ENCODE measurements at places on chromosomes 12 and 14. TPM values are rescaled to one million over a fixed set of nuclear protein-coding genes. Genes with fewer than 3 reads are reported as not detected.
A peak's percentile ranks its signal among the peaks of the same experiment; 100 is the strongest.

Gene OR4M1
- not detected for total RNA-seq

Gene ALDH2
- total RNA-seq: 289 TPM

Gene ZNF219
- total RNA-seq: 40.8 TPM

Gene GSC
- total RNA-seq: not detected

DNA sequence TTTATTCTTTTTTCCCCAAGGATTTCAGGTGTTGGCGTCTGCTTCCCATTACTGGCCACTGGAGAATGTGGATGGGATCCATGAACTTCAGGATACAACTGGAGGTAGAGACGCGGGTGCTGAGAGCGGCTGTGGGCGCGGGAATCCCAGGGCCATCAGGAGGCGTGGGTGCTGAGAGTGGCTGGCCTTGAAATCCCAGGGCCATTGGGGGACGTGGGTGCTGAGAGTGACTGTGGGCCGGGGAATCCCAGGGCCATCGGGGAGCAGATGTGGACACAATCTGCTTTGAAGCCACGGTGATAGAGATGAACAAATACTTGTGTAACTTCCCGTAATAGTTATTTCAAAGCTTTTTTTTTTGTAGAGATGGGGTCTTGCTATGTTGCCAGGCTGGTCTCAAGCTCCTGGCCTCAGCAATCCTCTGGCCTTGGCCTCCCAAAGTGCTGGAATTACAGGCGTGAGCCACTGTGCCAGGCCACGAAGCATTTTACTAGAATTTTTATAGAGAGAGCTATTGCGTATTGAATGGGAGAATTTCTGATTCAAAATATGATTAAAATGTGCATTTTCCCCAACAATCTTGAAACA, 12.8 kb downstream of the ADGRD1 start:
- no peak for DNase-seq

- DNase-seq: no peak
These were observed 1.5 kb downstream of the P3H3 start for GRCh38 chr12:6829536-6830220.

DNA sequence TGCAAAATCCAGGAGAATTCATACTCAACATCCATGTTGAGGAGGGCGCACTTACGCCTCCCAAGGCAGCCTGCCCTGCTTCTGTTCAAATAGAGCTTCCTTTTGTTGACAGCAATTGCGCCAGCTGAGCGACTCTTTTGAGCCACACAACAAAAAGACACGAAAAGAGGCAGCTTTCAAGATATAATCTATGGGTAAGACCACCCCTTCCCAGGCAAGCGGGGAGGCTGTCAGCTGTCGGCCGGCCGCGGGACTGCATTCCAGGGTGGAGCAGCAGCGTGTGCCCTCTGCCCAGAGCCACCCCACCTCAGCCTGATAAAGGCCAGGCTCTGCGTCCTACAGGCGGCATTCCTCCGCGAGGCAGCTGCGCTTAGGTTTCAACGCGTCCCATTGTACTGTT, 15.8 kb upstream of the STAB2 start:
- DNase-seq: no peak

- DNase-seq: no peak
These were observed 36.6 kb downstream of the KRT80 start for GRCh38 chr12:52155048-52155868.

DNA sequence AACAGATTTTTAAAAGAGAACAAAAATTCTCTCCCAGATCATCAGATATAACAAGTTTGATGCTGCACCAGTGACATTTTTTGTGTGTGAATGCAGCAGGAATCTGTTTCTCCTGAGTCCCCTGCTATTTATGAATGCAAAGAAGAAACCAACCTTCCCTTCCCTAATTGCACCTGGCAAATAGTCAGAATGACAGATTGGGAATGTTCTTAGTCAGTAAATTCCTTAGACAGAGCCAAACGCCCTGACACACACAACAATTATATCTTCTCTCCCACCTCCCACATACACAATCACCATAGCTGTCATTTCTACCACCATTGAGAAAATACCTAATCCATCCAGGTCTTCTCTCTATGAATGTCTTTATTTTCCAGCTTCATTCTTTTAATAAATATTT, 174.4 kb downstream of the ALG10B start:
- DNase-seq: no peak

GRCh38 chr14:33114331-33114730, 175.7 kb downstream of the NPAS3 start:
- no peak for DNase-seq

GRCh38 chr12:78871566-78871965, 7.0 kb downstream of the SYT1 start:
- no peak for DNase-seq

DNA sequence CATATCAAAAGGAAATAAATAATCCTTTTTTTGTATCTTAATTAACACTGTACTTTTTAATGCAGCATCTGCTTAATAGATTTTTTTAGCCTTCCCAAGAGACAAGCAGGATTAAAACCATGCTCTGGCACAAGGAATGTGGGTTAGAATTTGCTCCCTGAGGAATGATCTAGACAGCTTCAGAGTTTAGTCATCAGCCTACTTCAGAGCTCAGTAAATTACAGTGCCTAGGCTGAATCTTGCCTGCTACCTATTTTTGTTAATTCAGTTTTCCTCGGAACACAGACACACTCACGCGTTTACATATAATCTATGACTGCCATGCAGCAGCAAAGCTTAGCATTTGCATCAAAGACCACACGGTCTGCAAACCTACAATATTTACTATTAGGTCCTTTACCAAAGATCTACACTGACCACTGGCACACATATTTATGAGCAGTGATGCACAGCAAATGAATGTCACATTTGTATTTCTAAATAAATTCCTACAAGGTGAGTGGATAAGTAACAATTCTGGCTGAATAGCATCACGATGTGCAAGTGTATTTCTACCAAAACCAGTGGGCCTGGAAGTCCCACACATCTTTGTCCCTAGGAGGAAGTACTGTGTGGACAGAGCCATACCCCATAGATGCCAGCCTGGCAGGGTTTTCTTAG, 309.8 kb upstream of the TMEM132C start:
- no peak for DNase-seq

DNA sequence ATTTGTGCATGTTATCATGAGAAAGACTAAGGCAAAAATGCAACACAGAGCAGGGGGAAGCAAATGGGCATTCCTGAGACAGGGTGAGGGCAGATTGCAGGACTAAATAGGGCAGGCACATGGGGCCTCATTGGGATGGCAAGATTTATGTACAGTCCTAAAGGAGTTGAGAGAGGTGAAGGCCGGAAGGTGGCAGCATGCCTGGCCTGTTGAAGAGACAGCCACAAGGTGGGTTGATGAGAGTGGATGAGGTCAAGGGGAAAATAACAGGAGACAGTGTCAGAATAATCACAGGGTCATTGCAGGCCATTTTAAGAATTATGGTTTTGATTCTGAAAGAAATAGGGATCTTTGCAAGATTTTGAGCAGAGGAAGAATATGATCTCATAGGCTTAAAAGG, 21.0 kb downstream of the PAH start:
- no peak for DNase-seq

- DNase-seq: no peak
These were observed 284.1 kb upstream of the FOXG1 start for GRCh38 chr14:28482251-28483040.

- no peak for DNase-seq
These were observed 63.7 kb downstream of the FBXL14 start for GRCh38 chr12:1530592-1531152.

DNA sequence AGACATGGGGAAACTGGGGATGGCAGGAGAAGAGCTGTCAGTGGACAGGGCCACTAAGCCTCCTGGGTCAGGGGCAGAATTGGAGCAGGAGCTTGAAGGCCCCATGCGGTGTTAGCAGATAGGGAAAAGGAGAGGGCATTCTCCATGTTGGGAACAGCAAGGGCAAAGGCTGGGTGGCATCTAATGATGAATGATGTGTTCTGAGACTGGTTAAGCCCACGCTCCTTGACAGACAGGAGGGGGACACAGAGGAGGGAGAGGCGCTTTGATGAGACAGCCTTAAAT, 63.0 kb downstream of the CLMN start:
- DNase-seq: no peak

GRCh38 chr14:101665478-101666078, 95.9 kb upstream of the PPP2R5C start:
- peak; percentile 20 for DNase-seq

- no peak for DNase-seq
These were observed 55.8 kb upstream of the CLEC14A start for GRCh38 chr14:38311655-38312054.

DNA sequence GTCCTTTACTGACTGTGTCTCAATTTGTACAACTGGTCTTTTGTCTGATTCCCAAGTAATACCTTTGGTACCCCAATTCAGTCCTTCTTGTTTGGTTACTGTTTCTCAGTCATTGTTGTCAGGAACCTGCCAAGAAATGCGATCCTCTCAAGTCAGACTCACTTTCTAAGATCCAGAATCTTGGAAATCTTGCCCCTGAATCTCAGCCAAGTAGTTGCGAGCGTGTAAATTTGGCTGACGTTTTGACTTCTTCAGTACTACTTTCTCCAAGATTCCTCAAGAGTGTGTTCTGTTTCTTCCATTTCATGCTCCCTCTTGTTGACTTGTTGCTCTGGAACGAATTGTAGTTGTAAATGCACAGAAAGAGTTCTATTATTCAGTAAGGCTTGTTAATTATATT, 114.0 kb downstream of the MSRB3 start:
- DNase-seq: no peak

- DNase-seq: no peak
These were observed 128.7 kb downstream of the CNTN1 start for GRCh38 chr12:40820794-40821484.

- no peak for DNase-seq
These were observed 64.5 kb downstream of the CAND1 start for GRCh38 chr12:67333649-67334048.

Data from left lung (tissue), 14 donors.